ENCODE measurements at places on chromosomes 2 and 18.

DNA sequence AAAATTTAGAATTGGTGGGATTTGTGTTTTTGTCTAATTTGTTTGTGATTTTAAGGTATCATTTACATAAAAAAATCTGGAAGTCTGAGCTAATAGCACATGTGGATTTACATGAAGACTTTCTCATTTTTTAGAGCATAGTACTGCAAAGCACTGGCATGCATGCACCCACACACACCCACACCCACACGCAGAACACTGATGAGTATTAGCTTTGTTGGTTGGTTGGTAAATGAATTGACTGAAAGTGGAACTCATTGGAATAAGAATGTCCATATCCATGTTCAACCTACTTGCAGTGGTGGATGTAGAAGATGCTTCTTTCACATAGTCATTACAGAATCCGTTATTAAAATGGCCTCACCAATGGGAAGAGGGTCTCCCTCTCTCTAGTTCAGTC is 475.8 kb downstream of the PLCL1 start:
- no peak for DNase-seq

- no peak for DNase-seq
Observed at GRCh38 chr2:64955467-64955866, 33.7 kb upstream of the SLC1A4 start.

GRCh38 chr2:65355186-65355831 is 77.1 kb downstream of the SPRED2 start:
- DNase-seq = no peak

- DNase-seq = no peak
Observed at GRCh38 chr2:16018277-16019059, 78.1 kb downstream of the MYCN start.

DNA sequence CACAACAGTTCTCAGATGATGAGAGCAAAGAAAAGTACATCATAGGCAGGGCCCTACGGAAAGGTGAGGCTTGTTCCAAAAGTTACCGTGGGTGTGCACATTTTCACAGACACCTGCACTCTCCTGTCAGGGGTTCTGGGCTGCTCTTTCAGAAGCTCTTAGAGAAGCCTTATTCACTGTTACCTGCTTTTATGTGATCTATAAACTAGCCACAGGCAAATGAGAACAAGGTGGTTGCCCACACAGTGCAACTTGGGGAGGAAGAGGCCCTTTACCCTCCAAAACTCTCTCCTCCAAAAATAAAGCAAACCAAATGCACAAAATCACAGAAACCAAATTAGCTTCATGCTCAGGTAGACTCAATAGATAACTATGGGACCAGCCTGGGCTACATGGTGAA is 11.1 kb upstream of the CUL3 start:
- DNase-seq = no peak

- DNase-seq = no peak
Observed at GRCh38 chr2:22020091-22020742, 896.4 kb downstream of the TDRD15 start.

DNA sequence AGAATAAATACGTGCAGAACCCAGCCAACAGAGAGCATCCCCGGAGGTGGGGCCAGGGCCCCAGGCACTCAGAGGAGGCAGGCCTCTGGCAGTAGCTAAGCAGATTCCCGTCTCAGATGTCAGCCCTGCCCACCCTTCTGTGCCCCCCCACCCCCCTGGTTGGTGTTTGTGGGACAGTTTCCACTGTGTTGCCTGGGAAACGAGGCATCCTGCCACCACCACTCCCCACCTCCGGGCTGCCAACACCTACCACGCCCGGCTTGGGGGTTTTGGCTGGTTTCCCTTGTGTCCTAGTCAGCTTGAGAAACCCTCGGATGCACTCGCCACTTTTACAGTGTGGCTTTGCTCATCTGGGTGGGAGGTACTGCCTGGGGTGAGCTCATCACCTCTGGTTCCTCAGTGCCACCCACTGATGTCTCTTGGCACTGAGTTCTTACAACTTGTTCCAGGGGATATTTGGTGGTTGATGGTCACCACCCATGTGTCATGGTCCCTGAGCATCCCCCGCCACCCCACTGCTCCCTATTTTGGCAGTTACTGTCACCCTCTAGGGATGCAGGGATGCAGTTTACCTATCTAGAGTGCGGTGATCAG is 72.4 kb upstream of the YWHAQ start:
- peak; percentile 64 for DNase-seq

DNA sequence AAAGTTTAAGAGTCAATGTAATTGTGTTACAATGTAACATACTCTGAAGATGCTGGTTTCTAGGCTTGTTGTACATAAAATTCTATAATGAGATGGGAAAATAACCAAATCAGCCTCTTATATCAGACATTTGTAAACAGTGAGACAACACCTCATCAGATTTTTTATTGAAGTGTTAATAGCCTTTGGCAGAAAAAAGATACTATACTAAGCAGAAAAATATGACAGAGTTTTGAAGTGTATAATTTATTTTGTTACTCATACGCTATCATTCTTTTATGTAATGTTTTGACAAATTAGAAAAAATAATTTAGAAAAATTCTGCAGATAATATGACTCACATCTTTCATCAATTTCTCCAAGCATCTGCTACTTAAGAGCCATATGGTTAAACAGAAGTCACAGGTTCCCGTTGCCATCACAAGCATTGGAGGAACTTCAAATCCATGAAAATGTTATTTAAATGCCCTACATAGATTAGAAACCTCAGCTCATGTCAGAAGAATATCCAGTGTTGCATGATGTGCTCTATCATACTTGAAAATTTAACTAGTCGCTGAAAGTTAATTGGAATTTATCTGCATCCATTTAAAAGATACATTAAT is 535.4 kb downstream of the LRP1B start:
- DNase-seq = no peak

DNA sequence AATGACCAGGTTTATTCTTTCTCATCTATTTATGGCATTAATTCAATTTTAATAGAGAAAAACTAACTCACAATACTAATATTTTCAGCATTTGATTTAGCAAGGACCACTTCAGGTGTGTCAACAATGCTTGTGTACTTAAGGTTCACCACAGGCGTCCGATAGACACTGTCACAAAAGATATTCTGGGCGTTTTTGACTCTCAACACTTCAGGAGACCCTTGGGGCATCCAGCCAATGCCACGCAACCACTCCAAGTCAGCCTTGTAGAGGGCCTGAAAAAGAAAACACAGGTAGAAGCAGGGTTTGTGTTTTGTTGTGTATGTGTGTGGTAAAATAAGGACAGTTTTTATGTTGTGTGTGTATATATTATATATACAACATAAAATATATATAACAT is 158.2 kb downstream of the NEB start:
- no peak for DNase-seq

GRCh38 chr2:226396541-226396940 is 403.1 kb downstream of the IRS1 start:
- DNase-seq = no peak

- no peak for DNase-seq
Observed at GRCh38 chr2:191847764-191848163, 876 bp upstream of the CAVIN2 start.

DNA sequence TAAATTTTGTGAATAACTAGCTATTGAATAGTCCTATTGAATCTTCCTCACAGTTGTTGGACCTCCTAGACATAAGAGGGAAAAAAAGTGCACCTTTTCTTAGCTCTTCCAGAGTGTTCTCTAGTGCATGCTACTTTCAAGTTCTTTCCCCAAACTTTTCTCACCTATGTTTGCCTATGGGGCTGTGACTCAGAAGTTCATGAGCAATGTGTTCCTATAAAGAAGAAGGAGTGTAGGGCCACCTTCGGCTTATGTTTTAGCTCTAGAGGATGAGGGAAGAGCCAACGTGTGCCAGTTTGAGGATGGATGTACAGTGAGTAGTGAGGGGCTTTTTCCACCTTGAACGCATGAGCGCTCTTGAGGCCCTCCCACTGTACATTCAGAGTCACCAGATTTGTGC is 27.0 kb upstream of the HNMT start:
- no peak for DNase-seq

DNA sequence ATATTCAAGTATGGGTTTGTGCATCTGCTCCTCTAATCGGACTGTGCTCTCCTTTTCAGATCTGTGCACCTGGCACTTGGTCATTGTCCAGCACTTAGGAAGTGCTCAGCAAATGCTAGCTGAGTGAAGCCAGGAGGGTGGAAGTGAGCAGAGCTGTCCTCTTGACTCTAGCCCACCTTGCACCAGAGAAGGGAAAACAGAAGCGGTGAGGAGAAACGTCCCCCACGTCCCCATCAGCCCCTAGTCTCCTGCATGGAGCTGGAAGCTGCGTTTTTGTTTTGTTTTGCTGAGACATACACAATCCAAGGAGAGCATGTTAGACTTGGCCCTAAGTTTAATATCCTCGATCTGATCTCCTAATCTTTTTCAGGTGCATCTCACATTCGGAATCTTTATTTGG is 73.6 kb downstream of the EN1 start:
- no peak for DNase-seq

- no peak for DNase-seq
Observed at GRCh38 chr2:68745006-68745405, 10.4 kb downstream of the ARHGAP25 start.

DNA sequence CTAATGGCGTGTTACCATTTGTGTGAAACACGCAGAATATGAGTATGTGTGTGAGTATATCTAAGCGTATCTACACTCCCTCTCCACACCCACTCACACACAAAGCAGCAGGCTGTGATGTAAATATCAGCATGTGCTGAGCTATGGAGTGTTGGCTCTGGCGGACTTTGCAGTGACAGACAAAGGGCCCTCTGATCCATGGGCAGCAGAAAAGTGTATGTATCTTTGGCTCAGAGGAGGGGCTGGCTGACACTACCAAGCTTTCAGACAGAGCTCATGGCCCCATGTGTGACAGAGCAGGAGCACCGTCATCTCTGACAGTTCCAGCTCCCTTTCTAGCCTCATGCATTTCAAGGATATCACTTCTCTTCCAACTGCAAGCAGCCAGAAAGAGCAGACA is 57.2 kb upstream of the ASB18 start:
- no peak for DNase-seq

GRCh38 chr2:140248623-140249022 is 1468.4 kb upstream of the NXPH2 start:
- no peak for DNase-seq

DNA sequence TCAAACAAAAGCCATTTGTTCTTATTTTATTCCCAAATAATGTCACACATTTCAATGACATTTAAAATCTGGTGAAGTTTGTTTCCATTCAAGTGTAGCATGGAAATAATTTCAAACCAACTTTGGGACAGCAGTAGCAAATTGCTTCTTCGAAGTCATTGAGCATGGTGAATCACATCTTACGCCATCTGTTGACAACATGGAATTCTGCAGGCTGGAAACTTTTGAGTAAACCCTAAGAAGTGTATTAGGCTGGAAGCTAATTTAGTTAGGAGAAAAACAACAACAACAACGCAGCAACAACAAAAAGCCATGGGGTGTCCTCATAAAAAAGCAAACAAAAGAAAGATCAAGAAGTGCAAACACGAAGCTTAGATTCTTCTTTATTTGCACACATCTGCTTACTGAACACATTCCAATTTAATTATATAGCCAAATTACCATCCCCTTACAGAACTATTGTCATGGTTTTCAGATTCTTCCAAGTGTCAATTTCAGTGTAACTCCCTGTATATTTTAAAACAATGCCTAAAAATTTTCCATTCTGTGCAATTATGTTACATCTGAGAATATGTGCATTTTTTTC is 659.0 kb upstream of the CDH7 start:
- DNase-seq = no peak

DNA sequence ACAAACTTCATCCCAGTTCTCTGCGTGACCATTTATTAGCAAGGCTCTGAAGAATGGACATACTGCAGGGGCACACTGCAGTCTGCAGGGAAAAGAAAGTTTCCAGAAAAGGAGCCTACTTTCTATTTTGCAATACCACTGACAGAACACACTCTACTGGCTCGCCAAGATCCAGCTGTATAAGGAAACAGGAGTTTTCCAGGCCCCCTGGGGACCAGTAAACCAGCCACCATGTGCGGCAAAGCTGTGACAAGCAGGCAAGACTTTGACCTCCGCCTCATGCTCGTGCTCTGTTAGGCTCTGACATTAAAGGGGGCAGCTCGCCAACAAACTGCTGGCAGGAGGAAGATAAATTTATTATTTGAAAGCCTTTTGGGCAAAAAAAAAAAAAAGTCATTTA is 67.3 kb downstream of the CCBE1 start:
- no peak for DNase-seq

- DNase-seq = no peak
Observed at GRCh38 chr2:211963969-211964368, 574.6 kb downstream of the ERBB4 start.

GRCh38 chr2:188604579-188604978 is 312.9 kb downstream of the GULP1 start:
- no peak for DNase-seq

GRCh38 chr2:178819992-178820391 is 12.8 kb upstream of the TTN start:
- DNase-seq = no peak

- no peak for DNase-seq
Observed at GRCh38 chr18:3256693-3257626, 5.0 kb upstream of the MYL12B start.

GRCh38 chr2:174545240-174545639 is 52.4 kb downstream of the WIPF1 start:
- DNase-seq = no peak

DNA sequence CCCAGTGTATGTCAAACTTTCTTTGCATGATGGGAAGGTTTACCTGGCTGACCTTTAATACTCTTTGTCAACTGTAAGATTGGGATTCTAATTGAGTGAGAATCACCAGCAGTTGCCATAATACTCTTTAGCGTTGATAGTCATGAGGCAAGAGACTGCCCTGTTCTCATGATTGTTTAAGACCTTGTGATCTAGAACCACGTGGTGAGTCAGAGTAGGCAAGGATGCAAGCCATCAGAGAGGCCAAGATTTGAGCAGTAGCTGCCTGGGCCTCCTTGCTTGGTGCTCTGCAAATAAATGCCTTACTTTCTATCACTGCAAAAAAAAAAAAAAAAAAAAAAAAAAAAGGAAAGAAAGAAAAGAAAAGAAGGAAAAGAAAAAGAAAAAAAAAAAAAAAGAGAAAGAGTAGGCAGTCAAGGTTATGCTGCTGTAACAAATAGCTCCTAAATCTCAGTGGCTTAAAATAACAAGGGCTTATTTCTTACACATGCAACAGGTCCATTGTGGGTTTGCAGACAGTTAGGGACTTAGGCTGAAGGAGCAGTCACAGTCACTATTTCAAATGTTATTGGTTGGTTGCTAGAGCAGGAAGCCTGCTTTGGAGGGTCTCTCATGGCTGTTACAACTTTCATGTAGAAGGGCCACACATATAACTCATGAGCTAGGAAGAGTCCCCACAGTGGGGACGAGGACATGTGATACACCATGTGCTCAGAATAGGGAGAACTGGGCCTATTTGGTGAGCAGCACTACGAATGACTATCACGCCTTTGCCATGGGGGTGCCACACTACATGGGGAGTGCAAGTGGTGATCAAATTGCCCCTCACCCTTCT is 21.7 kb downstream of the IL1R2 start:
- DNase-seq = no peak

DNA sequence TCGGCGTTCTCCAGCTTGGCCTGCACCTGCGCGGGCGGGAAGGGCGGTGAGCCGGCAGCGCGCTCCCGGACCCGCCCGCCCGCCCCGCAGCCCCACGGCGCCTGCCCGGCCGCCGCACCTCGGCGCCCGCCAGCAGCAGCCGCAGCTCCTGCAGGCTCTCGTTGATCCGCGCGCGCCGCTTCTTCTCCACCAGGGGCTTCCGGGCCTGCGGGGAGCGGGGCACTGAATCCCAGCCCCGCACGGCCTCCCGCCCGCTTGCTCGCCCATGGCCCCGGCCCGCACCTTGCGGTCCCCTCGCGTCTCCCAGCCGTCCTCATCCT is 335 bp downstream of the HES6 start:
- no peak for DNase-seq

Measured in activated T-cell treated with anti-CD3 and anti-CD28 coated beads for 4 hours (primary cell).